ENCODE measurements at places on chromosomes 6 and 20. TPM values are rescaled to one million over a fixed set of nuclear protein-coding genes. Genes with fewer than 3 reads are reported as not detected.

DNA sequence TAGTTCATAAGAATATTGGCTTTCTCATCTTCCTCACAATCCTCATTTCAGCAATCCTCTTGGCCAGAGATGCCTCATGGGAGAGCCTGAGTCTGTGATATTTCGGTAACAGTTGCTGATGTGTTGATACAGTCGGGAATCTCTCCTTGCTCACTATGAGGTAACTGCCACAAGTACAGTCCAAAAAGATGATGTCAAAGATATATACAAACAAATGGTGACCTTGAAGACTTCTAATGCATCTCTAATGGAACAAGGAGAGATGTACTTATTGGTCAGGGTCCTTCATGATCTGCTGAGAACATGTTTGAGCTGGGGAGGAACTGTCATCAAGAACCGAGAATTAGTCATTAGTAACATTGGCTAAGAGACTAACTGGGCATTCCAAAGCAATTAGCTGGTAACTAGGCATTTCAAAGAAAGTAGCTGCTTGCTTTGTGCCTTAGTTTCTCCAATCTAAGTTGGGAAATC is 56.1 kb downstream of the FILIP1 start:
- peaks cover 13% of the 10 kb centered on the region for H3K4me1 ChIP-seq
- DNase-seq: no peak
- no peaks in the 10 kb centered on the region for H3K27me3 ChIP-seq
- H3K27ac ChIP-seq: peak overlapping the region; percentile 47
- H3K36me3 ChIP-seq: no peaks in the 10 kb centered on the region

GRCh38 chr6:130453230-130453629 is 87.4 kb downstream of the TMEM200A start:
- H3K4me1 ChIP-seq: no peaks in the 10 kb centered on the region
- H3K36me3 ChIP-seq: no peaks in the 10 kb centered on the region
- H3K27me3 ChIP-seq: no peaks in the 10 kb centered on the region
- H3K27ac ChIP-seq: no peak overlapping the region

DNA sequence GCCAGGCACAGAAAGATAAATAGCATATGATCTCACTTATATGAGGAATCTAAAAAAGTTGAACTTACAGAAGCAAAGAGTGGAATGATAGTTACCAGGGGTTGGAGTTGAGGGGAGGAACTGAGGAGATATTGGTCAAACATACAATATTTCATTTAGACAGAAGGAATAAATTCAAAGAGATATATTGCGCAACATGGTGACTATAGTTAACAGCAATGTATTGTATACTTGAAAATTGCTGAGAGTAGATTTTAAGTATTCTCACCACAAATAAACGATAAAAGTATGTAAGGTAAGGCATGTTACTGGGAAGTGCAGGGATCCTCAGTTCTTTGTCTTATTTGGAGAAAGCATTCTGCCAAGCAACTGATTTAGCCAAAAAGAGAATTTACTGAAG is 171.9 kb downstream of the LMBRD1 start:
- H3K27me3 ChIP-seq: no peaks in the 10 kb centered on the region
- H3K27ac ChIP-seq: no peak overlapping the region
- no peak overlapping the region for H3K4me3 ChIP-seq
- no peak for DNase-seq
- no peaks in the 10 kb centered on the region for H3K4me1 ChIP-seq

DNA sequence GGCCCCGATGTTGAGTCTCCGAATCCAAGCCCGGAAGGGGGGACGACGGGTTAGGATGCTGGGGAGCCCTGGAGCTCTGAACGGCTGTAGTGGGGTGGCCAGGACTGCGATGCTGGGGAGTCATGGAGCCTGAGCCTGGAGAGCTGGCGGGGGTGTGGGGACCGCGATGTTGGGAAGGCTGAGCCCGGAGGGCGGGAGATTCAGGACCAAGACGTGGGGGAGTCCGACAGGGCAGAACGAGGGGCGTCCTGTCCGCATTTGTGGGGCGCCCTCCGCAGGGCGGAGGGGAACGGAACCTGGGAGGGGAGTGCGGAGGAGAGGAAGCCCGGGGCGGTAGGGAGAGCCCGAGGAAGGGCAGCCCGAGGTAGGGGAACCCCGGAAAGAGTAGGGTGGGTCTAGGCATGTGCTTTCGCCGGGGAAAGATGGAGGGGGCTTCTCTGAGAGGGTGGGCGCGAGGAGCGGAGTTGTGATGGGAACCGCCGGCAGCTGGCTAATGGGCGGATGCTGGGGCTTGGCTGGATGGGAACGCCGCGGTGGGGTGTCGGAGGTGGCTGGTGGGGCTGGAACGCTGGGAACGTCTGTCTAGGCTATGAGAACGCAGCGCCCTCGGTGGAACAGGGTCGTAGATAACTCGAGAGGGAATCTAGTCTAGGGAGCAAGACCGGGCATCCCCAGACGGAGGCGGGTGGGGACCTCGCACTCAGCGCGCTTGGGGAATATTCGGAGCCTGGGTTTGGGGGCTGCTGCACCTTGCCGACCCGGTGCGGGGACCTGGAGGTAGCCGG is 684 bp downstream of the PAQR8 start:
- peak overlapping the region; percentile 81 for H3K27ac ChIP-seq
- no peaks in the 10 kb centered on the region for H3K36me3 ChIP-seq
- peak; percentile 68 for DNase-seq
- no peaks in the 10 kb centered on the region for H3K27me3 ChIP-seq

The SLC4A11 gene
- 0.17 TPM for polyA plus RNA-seq

The CCN6 gene
- not detected for polyA plus RNA-seq

The APOM gene
- polyA plus RNA-seq: 1.5 TPM

The WFDC5 gene
- polyA plus RNA-seq: not detected

The LINC00237 gene
- polyA plus RNA-seq: not detected

Data from ovary (tissue), 10 donors.